ENCODE measurements at places on chromosomes 3 and 15.

DNA sequence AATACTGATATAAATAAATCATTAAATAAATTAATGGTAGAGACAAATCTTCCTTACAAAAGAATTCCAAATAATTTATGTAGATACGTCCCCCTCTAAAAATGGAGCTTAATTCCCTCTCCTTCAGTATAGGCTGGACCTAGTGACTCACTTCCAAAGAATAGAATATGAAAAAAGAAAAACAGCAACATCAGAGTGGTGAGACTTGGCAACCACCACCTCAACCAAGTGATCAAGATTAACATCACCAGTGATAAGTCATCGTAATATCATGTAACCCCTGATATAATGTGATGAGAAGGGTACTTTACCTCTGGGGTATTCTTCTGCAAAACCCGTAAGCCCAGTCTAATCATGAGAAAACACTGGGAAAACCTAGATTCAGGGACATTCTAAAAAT, 13.4 kb downstream of the GOLGB1 start:
- DNase-seq = no peak

GRCh38 chr15:40836020-40836419, 7.5 kb upstream of the PPP1R14D start:
- no peak for DNase-seq

DNA sequence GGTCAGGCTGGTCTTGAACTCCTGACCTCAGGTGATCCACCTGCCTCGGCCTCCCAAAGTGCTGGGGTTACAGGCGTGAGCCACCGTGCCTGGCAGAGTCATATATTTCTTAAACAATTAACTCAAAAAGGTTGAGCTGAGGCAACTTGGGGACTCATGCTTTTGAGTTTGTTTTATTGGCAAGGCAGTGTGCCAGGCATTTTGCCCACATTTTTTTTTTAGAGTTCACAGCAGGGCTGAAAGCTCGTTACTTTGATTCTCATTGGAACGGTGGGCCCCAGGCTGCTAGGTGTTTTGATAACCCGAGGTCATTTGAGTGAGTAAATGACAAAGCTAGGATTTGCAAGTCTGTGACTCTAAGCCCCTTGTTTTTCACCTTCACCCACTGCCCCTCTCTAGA, 76.2 kb downstream of the CCK start:
- DNase-seq = no peak

- DNase-seq = no peak
These were observed 48.1 kb upstream of the MAP4 start for GRCh38 chr3:48064292-48064829.

DNA sequence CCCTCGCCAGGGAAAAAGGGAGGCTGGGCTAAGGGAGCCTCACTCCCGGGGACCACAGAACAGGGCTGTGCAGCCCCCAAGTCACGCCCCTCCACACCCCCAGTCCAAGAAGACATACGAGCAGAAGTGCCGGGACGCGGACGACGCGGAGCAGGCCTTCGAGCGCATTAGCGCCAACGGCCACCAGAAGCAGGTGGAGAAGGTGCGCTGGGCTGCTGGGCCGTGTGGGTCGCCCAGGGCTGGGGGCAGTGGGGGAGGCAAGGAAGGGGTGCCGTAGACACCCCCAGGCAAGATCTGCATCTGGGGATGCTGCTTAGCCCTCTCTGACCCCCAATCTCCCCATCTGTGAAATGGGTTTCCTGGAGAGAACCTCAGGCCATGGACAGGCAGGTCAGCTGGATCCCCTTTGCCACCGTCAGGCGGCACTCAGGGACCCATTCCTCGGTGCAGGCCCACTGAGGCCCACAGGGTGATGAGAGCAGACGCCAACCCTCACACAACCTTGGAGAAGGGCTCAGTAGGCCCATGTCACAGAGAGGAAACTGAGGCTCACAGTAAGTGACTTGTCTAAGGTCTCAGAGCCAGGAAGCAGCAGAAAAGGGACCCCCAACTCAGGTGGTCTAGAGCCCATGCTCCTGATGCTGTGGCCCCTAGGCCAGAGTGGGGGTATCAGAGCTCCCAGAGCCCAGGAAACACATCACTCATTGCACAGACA, 33.7 kb downstream of the PSTPIP1 start:
- DNase-seq = no peak

DNA sequence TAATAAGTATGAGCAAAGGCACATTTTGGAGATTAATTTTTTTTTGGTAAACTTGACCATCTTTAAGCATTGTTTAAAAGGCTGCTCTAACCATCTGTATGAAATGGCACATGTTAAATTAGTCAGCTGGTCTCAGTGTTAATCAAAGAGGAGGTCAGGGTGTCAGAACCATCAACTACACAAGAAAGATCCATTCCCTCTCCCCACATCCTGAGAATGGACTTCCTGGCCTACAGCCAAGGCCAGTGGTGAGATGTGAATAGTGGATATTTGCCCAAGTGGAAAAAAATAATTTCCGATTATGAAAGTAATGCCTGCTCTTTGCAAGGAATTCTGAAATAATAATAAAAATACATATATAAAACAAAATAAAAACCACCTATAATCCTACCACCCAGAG, 641.7 kb downstream of the NR2F2 start:
- DNase-seq = no peak

GRCh38 chr15:50218291-50218690, 36.3 kb downstream of the SLC27A2 start:
- DNase-seq = no peak

GRCh38 chr3:188437926-188438325, 284.0 kb downstream of the LPP start:
- no peak for DNase-seq

- peak; percentile 57 for DNase-seq
These were observed 70.5 kb upstream of the EPHB3 start for GRCh38 chr3:184491011-184491576.

- no peak for DNase-seq
These were observed 289.6 kb downstream of the EFHB start for GRCh38 chr3:19644405-19644804.
